ENCODE measurements at places on chromosomes 4 and X. TPM values are rescaled to one million over a fixed set of nuclear protein-coding genes. Genes with fewer than 3 reads are reported as not detected.
A peak's percentile ranks its signal among the peaks of the same experiment; 100 is the strongest.

DNA sequence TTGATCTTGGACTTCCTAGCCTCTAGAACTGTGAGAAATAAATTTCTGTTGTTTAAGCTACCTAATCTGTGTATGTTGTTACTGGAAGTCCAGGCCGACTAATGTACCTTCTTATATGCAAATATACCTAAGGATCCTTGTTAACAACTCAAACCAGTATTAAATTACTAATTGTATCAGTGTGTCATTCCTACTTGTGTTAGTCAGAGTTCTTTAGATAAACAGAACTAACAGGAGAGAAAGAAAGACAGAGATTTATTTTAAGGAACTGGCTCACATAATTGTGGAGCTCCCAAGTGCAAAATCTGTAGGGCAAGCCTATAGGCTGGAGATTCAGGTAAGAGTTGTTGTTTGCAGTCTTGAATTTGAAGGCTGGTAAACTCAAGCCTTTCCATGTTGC lies 120.0 kb downstream of the ADGRL3 start:
- no peak for DNase-seq

GRCh38 chr4:176818531-176818930 lies 25.8 kb upstream of the VEGFC start:
- no peak for DNase-seq

GRCh38 chr4:35757836-35758235 lies 486.5 kb downstream of the ARAP2 start:
- DNase-seq: no peak

- peak; percentile 86 for DNase-seq
Measured at GRCh38 chrX:100768679-100769338, 36.9 kb upstream of the SYTL4 start.

The RNF212 gene
- 9.8 TPM for total RNA-seq

- DNase-seq: no peak
Measured at GRCh38 chr4:169744601-169745000, 13.1 kb downstream of the HPF1 start.

DNA sequence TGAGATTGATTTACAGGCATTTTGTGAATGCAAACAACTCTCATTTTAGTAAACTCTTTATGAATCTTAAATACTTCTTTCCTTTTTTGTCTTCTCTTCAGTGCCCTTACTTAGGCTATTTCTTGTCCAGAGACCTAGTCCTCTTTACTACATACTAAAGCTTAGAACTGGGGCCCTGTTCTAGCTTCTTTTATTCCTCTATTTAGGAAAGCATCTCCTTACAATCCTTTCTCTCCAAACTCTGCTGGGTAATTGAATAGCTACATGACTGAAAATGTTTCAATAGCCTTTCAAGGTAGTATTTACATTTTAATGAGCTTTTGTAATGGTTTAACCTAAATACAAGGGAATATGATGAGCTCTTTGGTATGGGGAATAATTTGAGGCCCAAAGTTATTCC lies 1701.5 kb upstream of the TENM3 start:
- no peak for DNase-seq

Data from thyroid gland (tissue), 4 donors.